OCI-LY7 (cell line): ENCODE measurements at places on chromosomes 1 and 21.
A peak's percentile ranks its signal among the peaks of the same experiment; 100 is the strongest.

DNA sequence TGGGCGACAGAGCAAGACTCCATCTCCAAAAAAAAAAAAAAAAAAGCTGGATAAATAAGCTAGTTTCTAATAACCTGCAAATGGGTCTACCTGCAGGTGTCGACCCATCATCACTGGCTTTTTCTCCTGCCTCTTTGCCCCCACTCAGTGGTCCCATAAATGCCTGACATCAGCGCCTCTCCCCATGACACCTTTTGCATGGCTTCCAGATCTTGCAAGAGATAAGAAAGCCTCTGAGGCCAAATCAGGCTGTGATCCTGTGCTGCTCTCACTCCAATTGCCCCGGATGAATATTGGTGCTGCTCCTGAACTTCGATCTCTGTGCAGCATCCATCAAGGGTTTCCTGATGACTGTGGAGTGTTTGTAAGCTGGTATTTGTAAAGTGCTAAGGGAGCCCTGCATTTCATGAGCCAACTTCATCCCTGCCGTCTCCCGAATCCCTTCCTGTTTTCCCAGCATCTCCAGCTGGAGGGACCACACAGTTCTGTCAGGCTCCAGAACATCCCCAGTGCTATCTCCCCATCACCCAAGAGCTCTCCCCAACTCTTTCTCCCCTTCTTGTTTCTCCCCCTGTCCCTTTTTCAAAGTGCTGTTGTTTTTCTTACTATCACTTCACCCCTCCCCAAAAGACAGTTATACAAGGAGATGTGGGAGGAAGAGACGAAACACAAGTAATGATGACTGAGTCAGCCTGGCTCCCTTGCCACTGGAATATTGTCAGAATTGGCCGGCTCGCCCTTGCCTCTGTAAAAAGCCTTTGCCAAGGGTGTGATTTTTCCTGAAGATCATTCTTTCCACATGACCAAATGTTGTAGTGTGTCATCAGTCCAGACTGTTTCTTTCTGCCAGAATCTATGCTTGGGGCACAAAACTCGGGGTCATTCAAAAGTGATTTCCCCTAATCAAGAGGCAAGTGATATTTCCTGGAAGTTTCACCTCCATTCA is 2.8 kb upstream of the EFHD2 start:
- DNase-seq = no peak

- no peak for DNase-seq
These were observed 424.1 kb downstream of the CAMTA1 start for GRCh38 chr1:7209336-7209735.

DNA sequence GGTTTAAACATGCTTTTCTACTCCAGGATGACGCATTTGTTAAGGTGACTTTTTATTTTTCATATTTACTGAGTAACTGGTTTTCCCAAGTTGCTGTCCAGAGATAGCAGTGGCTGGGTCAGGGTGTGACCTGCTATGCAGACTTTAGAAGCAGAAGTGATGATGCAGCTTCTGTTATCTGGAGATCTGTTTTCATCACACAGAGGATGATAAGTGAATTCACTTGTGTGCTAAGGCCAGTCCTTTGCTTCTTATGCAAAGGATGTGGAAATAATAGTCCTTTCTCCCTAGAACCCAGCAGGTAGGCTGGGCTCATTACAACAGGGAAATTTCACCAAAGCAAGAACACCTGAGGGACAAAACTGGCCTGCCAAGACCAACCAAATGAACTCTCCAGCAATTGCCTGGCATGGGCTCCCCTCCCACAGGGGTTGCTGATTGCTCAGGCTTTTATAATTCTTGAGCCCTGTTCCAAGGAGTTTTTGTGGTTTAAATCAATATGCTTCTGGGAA is 97.8 kb upstream of the LPGAT1 start:
- DNase-seq = no peak

GRCh38 chr1:41754540-41754939 is 164.2 kb downstream of the HIVEP3 start:
- peak; percentile 51 for DNase-seq

DNA sequence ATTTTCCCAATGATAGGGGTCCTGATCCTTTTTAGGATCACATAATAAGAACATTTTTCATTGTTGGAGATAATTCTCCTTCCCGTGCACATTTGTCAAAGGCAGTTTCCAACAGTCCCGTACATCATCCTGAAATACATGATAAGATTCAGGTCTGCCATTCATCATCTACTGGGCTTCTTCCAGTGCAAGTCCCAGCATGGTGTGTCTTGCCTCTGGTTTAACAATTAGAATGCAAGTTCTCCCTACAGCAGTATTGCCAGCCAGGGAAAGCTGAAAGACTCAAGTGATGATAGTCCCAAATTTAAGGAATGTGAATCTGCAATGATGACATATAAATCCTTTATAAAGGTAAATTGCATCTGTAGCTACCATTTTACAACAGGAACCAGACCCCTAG is 146.2 kb downstream of the DAB1 start:
- no peak for DNase-seq

- no peak for DNase-seq
These were observed 125.9 kb upstream of the ZBTB40 start for GRCh38 chr1:22325531-22326371.

DNA sequence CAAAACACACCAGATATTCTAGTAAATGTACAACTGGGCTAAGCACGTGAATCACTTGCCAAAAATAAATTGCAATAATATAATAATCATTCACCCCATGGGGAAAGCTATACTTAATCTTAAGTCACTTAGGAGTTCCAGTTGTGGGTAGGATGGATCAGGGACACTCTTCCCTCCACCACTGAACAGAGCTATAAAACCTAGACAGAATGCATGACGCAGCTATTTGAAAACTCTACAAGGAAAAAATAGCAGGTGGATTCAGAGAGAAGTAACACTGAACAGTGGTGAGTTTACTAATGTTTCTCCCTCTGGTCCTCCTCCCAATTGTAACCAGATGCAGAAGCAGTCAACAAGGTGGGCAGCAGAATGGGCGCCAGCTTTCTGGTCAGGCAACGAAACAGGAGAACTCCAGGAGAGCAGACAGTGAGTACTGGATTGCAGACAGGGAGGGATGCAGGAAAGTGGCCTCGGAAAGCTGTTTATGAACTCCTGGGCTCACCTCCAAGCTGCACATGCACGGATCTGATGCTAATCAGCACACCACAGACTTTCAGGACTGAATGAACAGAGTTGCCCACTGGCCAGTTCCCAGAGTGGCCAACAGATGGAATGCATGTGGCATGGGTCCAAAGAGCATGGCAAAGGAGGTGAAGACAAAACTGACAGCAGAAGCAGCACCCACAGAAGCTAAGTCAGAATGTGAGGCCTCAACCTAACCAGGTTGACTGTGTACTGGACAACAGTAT is 41.4 kb downstream of the TARBP1 start:
- DNase-seq = no peak

- DNase-seq = no peak
These were observed 412 bp downstream of the GPR25 start for GRCh38 chr1:200873116-200873670.

DNA sequence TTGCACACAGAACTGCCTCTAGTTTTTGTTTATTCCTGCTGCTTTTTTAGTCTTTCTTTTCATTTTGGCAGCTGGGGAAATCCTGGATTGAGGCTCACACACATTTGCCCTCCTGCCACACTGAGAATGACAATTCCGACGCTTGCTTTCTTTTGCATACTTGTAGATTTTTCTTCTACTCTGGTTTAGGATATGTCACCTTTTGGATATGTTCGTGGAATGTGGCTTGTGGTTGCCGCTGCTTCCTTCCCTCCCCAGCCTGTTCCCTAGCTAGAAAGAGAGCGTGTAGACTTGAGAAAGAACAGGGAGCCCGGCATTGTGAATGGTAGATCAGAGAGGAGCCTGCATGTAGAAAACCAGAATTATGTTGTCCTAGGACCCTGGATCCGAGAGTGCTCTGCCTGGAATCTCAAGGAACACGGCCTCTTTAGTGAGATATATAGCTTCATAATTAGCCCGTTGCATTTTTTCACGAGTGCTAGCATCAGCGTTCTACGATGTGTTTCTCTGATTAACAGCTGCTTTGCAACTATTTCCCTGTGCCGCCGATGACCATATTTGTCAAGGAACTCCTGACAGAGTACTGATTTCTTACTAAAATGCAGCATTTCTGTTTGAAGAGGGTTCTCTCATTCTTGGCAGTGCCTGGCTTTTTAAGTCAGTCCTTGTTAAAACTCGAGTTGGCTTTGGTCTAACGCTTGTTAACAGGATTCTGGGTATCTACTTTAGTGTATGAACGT is 56.2 kb downstream of the PEX14 start:
- DNase-seq = no peak

GRCh38 chr1:229848752-229849677 is 218.0 kb upstream of the GALNT2 start:
- peak; percentile 64 for DNase-seq

DNA sequence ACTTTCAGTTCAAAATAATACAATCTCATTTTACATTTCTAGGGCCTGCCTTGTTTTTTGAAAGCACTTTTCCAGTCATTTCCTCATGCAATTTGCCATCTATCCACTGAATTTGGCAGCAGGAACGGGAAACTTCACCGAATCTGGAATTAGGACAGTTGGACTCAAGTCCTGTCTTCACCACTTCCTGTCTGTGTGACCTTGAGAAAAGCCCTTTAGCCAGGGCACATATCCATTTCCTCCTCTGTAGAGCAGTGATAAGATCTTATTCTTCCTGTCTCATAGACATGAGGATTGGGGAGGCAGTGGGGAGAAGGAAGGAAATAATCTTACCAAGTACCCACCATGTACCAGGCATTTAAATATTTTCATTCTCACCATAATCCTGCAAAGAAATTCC is 12.0 kb downstream of the VAV3 start:
- peak; percentile 20 for DNase-seq

DNA sequence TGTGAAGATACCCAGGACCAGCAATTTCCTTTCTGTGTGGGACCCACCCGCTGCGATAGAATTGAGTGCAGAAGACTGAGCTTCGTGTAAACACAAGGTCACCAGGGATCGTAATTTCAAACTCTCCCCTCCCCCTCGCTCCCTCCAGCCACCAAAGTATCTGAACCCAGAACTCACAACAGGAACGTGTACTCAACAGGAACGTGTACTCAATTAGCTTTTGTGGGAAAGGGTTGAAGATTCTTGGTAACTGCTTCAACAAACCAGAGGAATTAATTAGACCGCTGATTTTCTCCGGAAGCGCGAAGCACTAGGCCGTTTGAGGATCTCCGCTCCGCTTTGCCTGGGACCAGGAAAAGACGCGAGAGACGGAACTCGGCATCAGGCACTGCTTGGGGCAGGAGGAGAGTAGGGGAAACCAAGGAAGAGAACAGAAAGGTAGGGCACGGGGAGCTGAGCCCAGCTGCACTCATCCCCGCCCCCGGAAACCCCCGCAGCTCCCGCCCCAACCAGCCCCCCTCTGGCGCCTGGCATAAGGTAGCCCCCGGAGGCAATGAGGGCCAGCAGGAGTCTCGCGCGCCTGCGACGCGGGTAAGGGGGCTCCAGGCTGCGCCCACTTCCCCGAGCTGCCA is 453 bp downstream of the DRAM2 start:
- peak; percentile 65 for DNase-seq

DNA sequence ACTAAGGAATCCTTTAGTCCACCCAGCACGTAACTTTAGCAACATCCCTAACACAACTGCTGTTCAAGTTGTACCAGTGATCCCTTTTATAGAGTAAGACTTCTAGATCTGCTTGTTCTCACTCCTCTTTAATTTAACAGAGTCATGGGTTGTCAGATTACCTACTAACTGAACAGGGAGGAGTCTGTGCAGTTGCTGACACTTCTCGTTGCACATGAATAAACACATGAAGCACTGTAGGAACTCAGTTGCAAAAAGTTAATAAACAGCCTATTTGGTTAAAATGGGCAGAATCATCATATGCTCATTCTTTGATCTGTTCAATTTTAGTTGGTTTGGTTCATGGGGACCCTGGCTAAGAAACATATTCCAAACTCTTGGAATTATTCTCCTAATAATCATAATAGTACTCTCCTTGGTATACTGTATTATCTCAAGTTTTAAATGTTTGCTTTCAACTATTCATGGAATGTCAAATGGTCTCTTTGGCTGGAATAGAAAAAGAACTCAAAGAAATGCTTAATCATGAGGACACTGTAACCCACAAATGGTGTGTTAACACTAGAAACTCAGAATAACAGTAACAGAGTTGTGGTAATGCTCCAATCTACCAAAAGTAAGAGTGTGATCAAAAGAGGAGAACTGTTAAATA is 15.6 kb downstream of the PLPPR5 start:
- no peak for DNase-seq

DNA sequence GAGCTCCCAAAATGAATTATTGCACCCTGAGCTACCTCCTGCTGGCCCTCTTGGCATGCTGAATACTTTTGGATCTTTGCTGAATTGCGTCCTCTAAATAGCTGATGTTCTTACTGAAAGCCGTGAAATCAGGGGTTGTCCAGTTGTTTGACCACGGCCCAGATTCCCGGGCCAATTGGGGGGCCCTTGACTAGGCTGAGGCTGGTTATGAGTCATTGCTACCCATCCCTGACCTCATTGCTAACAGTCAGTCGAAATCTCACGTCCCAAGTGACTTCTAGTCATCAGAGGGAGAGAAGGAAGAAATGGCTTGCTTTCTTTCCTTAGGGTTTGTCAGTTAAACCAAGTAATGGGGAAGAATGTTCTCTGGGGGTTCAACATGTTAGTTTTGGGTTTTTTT is 37.4 kb downstream of the SMYD2 start:
- DNase-seq = no peak

DNA sequence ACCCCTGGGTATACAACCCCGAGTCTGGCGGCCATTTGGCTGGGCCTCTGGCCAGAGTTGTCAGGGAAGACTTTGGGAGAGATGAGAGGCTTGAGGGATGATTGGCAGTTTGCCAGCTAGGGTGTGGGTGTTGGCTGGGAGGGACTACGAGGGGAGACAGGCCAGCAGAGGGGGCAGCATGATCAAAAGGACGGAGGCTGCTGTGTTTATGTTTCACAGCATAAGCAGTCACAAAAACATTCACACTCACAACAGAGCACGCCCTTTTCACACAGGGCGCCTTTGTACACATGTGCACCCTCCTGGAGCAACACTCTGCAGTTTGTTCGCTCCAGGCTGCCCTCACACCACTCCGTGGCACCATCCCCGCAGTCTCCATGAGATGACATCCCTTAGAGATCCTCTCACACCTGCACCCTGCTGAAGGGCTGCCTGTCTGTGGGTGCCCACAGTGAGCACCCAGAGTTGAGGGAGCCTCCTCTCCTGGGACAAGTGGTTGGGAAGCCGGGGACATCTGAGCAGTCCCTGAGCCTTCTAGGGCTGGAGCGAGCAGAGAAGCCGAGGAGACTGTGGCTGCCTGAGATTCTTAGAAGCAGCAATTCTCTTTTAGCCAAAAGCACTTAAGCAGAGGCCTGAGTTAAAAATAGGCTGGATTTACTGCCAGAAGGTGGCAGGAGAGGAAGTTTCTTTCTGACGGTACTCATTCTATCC is 15.4 kb downstream of the EFNA3 start:
- DNase-seq = peak; percentile 48

DNA sequence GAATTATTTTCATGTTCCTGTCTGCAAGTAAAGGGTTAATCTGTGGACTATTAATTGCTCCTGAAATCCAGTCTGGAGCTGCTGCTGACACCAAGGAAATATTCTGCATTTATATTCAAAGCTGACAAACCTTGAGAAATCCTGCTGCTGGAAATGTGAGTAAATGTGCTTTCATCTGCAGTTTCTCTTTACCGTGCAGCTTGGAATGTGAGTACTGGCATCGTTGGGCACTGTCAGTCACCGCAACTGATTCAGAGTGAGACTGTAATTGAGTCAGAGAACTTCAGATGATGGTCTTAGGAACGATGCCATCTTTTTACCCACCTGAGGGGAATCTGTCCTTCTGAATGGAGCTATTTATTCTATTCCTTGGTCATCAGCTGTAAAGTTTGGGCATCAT is 420.6 kb downstream of the SIPA1L2 start:
- no peak for DNase-seq

GRCh38 chr1:20229171-20229570 is 42.9 kb upstream of the PLA2G2C start:
- no peak for DNase-seq
